Stimulated activated CD4-positive, alpha-beta T cell treated with anti-CD3 and anti-CD28 coated beads, TNF-alpha, amount 100 ng/mL, for 24 hours (primary cell): ENCODE measurements at places on chromosomes 1 and 21.

DNA sequence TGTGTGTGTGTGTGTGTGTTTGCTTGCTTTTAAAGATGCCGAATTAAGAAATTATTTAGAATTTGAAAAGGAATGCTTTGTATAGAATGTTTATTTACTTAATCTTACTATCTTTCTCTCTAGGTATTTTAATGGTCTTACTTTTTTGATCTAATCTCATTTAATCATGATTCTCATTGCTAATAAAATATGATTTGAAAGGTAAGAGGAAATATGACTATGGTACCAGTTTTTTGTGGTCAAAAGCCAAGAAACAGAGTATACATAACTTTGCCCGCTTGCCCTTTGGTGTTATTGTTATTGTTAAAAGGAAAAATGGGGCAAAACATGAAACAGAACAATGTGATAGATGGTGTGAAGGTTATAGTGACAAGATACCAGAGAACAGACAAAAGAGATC, 74.6 kb downstream of the RPS6KC1 start:
- DNase-seq: no peak

GRCh38 chr1:206824331-206824730, 41.1 kb upstream of the IL20 start:
- DNase-seq: no peak

GRCh38 chr1:151815716-151816327, 10.6 kb upstream of the LINGO4 start:
- no peak for DNase-seq

- no peak for DNase-seq
These were observed 1.6 kb downstream of the KRTAP10-2 start for GRCh38 chr21:44549525-44550211.

DNA sequence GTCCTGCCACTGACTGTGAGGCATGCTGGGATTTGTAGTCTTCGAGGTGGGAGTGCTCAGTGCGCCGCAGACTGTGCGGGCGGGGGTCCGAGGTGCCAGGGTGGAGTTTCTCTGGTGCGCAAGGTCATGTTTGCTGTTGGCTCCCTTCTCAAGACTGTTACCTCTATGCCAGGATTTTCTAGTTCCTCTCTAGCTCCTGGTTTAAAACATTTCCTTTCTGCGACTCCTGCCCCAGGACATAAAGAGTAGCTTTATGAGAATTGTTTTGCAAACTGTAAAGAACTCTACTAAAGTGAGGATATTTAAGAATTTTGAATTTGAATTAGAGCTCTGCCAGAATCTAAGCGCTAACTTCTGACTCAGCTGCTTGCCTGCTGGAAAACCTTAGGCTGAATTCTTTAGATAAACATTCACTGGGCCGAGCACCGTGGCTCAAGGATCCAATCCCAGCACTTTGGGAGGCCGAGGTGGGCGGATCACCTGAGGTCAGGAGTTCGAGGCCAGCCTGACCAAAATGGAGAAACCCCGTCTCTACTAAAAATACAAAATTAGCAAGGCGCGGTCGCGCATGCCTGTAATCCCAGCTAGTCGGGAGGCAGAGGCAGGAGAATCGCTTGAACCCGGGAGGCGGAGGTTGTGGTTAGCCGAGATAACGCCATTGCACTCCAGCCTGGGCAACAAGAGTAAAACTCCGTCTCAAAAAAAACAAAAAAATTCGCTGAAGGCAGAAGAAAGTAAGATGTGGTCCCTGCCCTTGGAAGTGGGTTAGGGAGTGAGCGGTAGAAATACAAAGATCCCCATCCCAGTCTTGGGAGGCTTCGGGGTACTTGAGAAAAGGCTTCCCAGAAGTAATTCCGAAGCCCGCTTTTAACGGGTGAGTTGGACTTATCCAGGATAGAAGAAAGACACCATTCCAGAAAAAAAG, 992 bp upstream of the USP48 start:
- DNase-seq: no peak

DNA sequence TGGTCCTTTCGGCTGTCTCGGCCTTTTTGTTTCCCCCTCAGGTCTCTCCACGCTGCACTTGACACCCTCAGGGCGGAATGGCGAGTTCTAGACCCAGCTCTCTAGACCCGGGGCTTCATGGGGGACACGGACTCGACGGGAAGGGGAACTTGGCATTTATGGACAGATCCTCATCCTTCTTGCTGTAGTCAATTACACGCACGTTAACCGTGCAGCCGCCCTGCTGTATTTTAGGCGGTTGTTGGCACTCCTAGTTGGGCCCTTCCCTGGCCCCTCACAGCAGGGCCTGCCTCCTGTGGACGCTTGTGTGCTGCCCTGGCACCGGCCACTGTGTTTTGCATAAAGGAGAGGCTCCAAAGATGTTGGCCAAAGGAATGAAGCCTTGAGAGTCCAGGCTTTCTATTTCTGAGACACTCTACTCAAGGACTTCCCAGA, 558 bp upstream of the BTG3 start:
- DNase-seq: no peak

DNA sequence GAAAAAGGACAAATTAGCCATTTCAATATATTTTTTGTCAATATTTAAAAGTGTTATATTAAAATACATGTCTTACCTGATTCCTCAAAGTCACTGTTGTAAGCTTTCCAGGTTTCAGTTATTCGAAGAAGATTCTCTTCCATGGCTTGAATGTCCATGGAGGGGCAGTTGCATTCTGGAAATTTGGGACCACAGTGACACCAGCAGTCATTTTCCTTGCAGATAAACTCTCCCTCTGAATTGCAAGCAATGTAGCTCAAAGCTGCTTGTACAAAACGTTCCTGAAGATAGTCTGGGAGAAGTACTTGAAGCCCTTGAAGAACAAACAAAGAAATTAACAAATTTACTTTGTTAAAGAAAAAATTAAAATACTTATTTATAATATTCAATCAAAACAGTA, 251.7 kb downstream of the BRINP3 start:
- no peak for DNase-seq

DNA sequence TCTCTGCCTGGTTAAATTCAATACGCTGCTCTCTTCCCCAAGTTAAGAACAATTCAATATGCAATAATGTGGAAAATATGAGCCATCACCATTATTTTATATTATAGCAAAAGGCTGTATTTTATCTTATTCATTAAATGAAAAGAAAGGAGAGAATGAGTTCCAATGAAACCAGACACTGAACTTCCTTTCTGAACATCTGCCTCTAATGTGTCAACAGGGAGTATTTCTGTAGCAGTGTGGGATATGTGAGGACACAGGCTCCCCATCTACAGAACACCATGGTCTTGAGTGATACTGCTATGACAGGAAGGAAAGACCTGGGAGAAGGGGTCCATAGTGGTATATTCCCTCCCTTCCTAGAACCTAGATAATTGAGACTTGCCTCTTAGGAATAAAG, 46.3 kb downstream of the CASQ2 start:
- no peak for DNase-seq

GRCh38 chr1:2098839-2099785, 48.9 kb downstream of the PRKCZ start:
- no peak for DNase-seq

DNA sequence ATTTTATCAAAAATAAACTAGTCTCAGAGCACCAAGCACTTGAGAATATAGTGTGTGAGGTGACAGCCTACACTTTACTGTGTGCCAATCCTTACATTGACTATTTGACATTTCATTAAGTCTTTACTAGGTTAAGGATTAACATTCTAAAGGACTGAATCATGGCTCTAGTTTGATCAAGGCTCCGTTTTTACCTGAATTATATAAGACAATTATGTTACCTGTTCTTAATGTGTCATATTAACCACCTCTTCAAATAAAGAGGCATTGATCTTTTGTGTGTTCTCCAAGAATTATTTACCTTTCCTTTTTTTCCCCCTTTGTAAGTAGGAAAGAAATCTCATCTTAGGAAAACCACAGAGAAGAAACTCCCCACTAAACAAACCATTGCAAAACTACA, 189.7 kb downstream of the HS2ST1 start:
- DNase-seq: no peak

DNA sequence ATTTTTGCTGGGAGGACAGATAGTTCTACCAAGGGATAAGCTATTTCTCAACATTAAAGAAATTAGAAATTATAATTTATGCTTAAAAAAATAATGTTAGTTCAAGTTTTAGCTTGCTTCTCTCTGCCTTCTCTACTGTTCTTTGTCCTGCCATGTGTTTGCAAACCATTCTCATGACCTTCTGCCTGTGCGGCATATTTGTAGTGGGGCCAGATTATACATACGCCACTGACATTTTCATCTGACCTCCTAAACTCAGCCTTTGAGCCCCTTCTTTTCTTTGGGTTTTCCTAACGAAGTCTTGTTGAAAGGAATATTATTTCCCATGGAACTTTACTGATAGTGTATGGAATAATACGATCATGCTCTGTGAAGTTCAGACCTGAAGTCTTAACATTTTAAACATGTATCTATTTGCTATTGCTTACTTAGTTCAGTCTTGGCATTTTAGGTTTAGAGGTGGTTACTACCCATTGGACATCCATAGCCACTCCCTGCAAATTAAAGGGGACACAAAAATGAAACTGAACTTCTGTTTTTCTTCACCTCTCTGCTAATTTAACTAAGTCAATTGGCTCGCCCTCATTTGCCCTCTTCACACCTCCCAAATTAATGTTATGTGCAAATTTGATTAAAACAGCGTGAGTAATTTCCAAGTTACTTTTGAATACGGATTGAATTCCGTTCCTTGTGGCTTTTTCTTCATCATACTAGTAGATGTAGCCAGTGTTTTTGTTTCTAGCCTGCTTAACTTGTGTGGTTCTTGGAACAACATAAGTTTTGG, 15.6 kb downstream of the LRRC8D start:
- DNase-seq: no peak

- DNase-seq: no peak
These were observed 1.9 kb downstream of the PLCH2 start for GRCh38 chr1:2477791-2478499.
